Putamen (tissue), 1 donor: ENCODE measurements at places on chromosomes 3 and 15.

- DNase-seq = no peak
Measured at GRCh38 chr15:98717371-98717770, 69.0 kb downstream of the IGF1R start.

DNA sequence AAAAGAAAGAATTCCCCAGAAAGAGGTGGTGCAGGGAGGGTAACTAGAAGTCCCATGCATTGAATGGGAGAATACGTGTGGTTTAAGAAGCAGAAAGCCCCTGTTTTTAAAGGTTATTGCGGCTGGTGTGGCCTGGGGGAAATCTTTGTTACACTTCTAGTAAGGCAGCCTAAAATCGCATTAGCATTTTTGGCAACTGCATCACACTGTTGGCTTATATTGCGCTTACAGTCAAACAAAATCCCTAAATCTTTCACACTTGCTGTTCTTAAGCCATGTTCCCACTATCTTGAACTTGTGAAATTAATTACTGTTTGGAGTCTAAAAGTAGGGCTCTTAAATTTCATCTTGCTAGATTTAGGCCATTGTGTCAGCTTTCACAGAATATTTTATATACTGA is 66.0 kb upstream of the GOLIM4 start:
- no peak for DNase-seq

GRCh38 chr15:93042691-93043378 is 46.2 kb downstream of the RGMA start:
- no peak for DNase-seq

GRCh38 chr3:169545606-169546005 is 117.9 kb downstream of the MECOM start:
- DNase-seq = no peak

DNA sequence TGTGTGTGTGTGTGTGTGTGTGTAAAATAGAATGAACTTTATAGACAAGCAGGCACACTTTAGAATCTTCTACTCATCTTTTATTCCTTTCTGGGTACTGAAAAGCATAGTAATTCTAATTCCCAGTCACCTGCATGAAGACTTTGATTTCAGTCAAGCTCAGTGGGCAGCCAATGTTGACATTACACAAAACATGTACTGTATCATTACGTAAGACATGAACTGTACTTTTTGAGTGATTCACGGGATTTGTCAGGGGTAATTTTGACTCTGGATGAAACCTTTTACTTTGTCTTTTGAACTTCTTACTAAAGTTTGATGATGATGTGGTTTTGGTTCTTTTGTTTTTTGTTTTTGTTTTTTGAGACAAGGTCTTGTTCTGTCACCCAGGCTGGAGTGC is 38.8 kb downstream of the PTPRG start:
- no peak for DNase-seq

DNA sequence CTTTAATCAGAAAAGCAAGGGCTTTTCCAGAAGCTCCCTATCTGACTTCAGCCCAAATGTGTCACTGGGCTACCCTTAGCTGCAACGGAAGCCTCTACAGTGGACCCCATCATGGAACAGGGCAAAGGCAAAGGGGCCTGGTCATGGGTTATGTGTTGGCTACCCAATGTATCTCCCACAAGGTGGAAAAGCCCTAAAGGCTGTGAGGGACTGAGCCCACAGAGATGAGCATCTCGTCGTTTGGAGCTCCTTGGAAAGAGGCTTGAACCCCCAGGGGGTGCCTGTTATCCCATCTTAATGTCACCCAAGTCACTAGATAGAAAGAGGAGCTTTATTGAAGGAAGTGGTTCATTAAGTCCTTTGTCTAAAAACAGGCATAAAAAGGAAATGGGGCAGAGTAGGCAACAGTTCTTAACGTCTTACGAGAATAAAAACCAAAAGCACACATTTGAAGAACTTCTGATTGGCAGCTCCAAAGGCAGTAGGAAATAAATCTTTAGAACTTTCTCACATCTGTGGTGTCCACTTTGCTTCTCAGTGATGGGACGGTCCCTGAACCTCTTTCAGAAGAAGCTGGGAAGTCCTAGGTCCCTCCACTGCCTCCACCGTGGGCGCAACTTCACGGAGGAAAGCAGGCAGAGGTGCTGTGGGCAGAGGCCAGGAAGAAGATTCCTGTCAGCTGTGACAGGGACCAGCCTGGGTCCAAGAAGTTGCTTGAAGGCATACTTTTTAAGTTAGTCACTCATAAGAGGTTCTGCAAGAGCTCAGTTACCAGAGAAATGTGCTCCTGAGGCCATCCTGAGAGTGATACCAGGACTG is 93.7 kb downstream of the MYLK start:
- no peak for DNase-seq

DNA sequence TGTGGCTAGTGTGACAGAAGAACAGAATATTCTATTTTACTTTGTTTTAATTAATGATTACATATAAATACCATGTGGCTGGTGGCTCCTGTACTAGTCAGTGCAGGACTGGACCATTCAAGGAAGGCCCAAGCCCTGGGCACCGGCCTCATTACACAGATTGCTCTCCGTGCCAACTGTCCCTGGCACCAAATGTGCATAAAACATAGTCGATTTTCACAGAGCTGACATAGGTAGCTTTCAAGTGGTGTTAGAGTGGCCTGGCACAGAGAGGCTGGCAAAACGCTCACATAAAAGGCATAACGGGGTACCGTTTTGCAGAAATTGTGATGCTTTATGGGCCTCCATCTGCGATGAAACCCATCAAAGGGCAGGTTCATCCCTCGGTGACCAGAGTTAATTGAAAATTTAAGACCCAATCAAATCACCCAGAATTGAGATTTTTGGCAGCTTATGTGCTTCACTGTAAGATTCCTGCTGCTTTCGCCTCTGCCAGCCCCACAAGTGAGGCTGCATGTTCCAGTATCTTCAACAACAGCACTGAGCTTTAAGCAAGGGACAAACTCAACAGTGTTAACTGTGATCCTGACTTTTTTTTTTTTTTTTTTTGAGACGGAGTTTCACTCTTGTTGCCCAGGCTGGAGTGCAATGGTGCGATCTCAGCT is 25.9 kb downstream of the RFTN1 start:
- no peak for DNase-seq

DNA sequence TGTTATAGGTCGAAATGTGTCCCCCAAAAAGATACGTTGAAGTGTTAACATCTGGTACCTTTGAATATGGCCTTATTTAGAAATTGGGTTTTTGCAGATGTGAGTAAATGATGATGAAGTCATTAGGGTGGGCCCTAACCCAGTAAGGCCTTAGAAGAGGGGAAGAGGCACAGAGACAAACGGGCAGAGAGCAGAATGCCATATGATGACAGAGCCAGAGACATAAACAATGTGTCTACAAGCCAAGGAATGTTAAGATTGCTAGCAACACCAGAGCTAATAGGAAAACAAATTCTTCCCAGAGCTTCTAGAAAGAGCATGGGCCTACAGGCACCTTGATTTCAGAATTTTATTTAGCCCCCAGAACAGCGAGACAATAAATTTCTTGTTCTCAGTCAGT is 693.1 kb upstream of the NECTIN3 start:
- DNase-seq = no peak

- no peak for DNase-seq
Measured at GRCh38 chr3:126473292-126474168, 2.2 kb downstream of the ZXDC start.

GRCh38 chr3:171349392-171349791 is 110.8 kb downstream of the TNIK start:
- DNase-seq = no peak

DNA sequence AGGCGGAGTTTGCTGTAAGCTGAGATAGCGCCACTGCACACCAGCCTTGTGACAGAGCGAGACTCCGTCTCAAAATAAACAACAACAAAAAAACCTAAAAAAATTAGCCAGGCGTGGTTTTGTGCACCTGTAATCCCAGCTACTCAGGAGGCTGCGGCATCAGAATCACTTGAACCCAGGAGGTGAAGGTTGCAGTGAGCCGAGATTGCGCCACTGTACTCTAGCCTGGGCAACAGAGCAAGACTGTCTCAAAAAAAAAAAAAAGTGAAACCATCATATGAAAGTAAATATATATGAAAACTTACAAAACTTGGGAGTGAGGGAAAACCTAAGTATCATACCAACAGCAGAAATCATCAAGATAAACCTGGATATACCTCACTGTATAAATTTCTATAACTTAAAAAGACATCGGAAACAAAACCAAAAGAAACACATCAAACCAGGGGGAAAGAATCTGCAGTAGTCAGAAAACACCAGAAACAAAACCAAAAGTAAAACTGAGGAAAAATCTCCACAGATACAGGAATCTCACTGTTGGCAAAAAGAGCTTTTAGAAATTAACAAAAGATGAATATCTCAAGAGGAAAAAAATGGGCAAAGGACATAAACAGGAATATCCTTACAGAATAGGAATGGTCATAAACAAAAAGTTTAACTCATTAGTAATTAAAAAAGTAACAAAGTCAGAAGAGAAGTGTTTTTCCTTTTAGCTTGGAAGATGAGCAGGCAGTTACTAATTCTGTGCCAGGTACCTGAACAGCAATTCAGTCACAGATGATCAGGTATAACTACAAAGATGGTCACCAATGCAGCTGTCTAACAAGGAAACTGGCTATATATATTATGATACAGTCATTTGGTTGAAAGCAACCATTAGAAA is 41.3 kb downstream of the ETV5 start:
- DNase-seq = no peak

- no peak for DNase-seq
Measured at GRCh38 chr3:154510780-154511179, 80.8 kb upstream of the GPR149 start.

- DNase-seq = no peak
Measured at GRCh38 chr3:140429791-140430190, 248.1 kb upstream of the TRIM42 start.

- no peak for DNase-seq
Measured at GRCh38 chr15:67133738-67134066, 68.3 kb downstream of the SMAD3 start.

GRCh38 chr15:70539912-70540530 is 223.3 kb downstream of the UACA start:
- DNase-seq = no peak

GRCh38 chr3:23442598-23443383 is 239.7 kb downstream of the UBE2E2 start:
- DNase-seq = no peak

DNA sequence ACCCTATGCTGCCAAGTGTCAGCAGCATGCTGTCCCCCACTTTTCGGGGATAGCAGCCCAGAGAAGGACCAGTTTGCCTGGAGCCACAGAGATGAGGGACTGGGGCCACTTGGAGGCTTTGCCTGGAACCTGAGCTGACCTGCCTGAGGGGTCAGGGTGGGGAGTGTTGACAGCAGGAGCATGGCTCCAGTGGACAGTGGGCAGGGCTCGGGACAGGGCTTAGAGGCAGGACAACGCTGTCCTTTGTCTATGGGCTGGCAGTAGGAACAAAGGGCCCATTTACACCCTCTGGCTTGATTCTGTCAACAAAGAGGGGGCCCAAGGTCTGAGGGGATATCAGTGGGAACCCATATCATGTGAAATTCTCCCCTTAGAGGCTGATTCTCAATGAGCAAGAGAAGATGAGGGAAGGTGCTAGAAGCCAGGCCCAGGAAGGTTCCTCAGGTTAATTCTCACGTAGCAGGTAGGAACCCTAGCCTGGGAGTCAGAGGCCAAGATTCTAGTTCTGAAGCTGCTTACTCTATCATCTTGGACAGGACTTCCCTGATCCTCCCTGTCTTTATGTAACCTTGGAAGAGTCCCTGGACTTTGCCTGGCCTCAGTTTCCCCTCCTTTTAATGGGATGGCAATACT is 29.7 kb upstream of the HHATL start:
- peak; percentile 96 for DNase-seq

DNA sequence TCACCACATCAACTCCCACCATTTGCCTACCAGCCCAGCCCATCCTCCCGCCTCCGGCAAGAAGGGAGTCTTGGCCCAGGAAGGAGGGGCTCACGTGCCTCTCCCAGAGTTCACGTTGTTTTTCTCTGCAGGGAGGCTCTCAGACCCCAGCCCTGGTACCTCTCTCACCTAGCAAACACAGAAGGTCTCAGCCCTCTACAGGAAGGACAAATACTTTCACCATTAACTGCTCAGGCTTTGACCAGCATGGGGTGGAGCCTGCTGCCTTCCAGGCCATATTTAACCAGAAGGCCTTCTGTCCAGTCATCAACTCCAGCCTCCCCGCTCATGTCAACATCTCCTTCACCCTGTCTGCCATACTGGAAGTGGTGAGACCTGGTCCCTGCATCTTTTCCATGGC is 19.0 kb upstream of the HTR3E start:
- no peak for DNase-seq

GRCh38 chr15:67199881-67200763 is 54.3 kb downstream of the AAGAB start:
- peak; percentile 48 for DNase-seq

DNA sequence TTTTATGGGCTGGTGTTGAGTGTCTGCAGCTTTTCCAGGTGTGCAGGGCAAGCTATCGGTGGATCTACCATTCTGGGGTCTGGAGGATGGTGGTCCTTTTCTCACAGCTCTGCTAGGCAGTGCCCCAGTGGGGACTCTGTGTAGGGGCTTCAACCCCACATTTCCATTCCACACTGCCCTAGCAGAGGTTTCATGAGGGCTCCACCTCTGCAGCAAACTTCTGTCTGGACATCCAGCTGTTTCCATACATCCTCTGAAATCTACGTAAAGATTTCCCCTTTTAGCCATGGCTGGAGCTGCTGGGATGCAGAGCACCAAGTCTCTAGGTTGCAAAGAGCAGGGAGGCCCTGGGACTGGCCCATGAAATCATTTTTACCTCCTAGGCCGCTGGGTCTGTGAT is 11.6 kb downstream of the RFX7 start:
- DNase-seq = no peak

GRCh38 chr15:88447206-88447605 is 20.0 kb downstream of the MRPL46 start:
- DNase-seq = no peak

DNA sequence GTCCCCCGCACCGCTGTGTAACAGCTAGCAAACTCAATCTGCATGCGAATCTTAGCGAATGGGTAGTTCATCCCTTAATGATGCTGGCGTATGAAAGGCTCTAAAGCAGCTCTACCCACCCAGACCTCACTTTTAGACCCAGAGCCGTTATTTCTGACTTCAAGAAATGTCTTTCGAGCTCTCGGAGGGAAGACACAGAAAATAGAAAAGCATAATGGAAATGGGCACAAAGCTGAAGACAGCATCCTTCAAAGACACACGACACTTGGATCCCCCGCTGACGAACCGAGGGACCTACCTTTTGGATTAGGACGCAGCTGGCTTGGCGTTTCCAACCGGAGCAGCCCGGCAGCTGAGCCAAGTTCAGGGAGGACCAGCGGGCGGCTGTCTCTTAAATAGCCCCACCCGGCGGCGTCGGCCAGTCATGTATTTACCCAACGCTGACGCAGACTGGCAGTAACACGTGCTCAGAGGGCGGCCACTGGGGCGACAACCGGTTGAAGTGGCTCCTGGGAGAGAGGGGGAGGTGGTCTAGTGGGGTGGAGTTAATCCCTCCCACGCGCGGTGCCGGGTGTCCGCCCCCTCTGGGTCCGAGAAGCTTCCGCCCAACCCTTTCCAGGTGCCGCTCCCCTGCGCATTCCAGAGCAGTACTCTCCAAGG is 1.5 kb downstream of the CCK start:
- no peak for DNase-seq

DNA sequence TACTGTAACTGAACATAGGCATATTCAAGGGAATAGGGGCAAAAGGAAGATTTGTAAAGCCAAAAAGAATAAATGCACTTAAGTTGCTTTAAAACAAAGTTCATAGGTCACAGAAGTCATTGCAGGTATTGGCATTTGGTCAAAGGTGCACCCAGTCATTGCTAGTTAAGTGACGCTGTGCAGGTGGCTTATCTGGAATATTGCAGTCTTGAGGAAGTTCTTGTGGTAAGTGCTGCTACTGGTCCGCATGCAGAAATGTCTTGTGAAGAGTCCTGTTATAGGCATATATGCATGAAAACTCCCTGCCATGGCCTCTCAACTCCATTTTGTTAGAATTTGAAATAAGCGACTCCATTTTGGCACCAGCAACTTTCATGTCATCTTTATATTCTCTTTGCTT is 293.1 kb downstream of the GBE1 start:
- DNase-seq = no peak
